Activated T-cell treated with anti-CD3 and anti-CD28 coated beads, Interleukin-2, amount 50 U/mL, for 1 hour (primary cell): ENCODE measurements at places on chromosomes 1 and 21.
A peak's percentile ranks its signal among the peaks of the same experiment; 100 is the strongest.

DNA sequence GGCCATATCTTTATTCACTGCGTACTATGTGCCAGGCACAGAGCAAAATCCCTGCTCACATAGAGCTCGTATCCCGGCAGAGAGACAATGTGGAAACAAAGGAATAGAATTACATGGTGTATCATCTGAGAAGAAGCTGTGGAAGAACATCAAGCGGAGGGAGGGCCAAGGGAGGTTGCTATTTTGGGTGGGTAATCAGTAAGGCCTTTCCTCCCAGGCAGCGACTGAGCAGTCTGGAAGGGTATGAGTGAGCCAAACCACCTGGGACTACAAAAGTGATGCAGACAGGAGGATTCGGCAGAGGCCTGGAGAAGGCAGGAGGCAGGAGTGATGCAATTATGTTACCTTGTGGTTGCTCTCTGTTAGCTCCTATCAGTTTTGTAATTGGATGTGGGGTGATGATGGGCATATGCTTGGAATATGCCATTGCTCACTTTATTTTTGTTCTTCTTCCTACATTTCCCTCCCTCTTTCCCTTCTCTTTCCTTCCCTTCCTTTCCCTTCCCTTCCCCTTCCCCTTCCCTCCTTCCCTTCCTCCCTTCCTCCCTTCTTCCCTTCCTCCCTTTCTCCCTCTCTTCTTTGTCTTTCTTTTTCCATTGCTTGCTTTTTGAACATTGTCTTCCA lies 172.9 kb downstream of the DISC1 start:
- DNase-seq, result no peak

DNA sequence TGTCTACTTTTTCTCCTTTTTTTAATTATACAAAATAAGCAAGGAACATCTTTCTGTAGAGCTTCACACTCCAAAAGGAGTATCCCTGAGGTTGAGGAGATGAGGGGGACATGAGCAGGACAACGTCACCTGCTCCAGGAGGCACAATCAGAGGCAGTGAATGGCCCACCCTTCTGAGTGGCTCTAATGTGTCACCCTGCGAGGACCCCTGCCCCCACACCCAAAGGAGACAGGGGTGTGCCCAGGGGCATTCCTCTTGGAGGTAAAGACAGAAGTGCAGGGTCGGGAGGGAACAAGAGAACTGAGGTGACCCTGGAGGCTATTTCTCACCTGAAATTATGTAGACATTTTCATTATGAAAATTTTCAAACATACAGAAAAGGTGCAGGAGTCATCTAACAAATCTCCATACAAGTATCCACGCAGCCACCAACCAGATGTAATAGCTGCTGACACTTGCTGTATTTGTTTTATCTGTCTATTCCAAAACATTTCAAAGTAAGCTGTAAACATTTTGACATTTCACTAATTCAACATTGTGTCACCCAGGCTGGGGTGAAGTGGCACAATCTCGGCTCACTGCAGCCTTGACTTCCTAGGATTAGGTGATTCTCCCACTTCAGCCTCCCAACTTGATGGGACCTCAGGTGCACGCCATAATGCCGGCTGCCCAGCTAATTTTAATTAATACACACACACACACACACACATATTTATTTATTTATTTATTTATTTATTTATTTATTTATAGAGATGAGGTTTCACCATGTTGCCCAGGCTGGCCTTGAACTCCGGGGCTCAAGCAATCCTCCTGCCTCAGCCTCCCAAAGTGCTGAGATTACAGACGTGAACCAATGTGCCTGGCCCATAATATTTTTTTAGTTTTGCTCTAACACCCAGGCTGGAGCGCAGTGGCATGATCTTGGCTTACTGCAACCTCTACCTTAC lies 70.7 kb downstream of the RUNX3 start:
- no peak for DNase-seq

DNA sequence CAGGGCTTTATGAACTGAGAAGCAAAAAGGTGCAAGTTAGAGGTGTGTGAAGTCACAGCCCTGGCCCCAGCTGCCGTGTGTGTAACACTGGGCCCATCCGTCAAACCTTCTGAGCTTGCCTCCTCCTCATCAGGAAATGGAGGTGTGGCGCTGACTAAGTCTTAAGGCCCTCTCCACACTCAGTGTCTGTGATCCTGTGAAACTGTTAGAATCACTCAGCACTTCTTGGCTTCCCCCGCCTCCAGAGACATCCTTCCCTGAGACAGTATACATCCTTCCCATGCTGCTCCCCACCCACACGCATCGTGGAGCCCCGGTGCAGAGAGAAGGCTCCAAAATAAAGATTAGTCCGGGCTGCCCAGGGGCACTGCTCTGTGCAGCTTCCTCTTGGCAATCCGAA lies 33.3 kb downstream of the LRP8 start:
- DNase-seq, result peak; percentile 21

DNA sequence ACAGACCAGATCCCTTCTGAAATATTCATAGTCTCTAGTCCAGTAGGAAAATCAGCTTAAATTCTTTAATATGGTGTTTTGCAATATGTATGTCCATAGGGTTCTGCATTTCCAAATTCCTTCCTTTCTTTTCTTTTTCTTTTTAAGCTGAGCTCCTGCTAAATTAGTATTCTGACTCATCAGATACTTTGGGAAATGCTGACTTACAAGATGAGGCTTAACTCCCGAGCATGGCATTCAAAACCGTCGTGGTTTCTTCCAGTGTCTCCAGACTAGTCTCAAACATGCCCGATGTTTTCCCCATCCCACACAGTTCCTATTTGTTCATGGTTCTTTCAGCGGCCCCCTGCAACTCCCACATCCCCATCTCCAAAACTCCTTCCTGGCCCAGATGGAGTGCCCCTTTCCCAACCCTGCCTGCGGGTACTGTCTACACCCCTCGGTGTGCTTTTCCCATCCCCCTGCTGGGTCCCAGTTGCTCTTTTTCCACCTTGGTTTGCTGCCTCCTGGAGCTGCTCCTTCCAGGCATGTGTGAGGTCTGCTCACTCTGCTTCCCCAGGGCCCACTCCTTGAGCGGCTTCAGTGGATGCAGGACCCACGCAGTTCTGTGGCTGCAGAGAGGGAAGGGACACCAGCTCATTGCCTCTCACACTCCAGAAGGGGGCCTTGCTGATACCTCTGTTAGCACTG lies 19.5 kb upstream of the ETV3 start:
- DNase-seq, result no peak

GRCh38 chr1:27967884-27968466 lies 8.2 kb downstream of the XKR8 start:
- no peak for DNase-seq

DNA sequence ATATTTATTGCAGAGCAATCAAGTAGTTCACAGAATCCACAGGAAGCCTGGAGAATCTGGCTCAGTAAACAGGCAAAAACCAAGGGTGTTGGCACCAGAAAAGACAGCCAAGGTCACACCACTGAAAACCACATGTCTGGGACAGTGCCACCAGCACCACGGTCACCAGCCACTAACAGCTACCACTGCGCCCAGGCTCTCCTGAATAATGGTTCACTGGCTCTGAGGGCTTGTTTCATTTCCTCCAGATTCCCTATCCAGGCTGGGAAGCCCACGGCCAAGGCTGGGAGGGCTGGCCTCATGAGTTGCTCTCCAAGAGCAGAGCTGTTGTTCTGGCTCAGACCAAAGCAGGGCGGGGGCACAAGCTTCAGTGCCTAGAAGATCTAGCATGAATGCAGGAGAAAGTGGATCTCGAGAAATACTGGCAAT lies 54.5 kb upstream of the PTGFRN start:
- DNase-seq, result no peak

GRCh38 chr1:21052034-21052433 lies 124.7 kb downstream of the EIF4G3 start:
- DNase-seq, result no peak

DNA sequence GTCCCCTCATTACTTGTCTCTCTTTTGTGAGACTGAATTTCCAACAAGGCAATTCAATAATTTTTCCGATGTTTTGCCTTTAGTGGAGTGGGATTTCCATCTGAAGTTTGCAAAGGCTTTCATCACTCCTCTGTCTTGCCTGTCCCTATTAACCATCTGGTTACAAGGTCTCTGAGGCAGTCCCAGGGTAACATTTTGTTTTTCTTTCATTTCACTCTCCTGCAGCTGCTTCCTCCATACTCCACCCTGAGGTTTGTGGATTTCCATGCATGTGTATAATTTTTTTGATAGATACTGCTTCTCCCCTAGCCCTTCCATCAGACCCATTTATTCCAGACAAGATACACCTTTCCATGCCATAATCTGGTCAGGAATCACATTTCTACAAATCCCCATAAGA lies 366.8 kb downstream of the PTBP2 start:
- DNase-seq, result no peak

- DNase-seq, result no peak
Observed at GRCh38 chr1:98130408-98130807, 209.6 kb upstream of the DPYD start.

DNA sequence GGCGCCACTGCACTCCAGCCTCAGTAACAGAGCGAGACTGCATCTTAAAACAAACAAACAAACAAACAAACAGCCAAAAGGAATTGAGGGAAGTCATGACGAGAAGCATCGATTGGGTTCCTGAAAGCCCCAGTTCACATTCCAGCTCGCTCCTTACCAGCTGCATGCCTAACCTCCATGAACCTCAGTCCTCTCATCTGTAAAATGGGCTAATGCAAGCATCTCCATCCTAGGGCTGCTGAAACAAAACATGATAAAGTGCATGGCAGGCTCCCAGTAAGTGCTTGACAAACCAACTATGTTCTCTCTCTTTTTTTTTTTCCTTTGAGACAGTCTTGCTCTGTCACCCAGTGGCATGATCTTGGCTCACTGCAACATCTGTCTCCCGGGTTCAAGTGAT lies 79.7 kb upstream of the DISP3 start:
- DNase-seq, result no peak

GRCh38 chr1:3038571-3039181 lies 17.4 kb downstream of the ACTRT2 start:
- DNase-seq, result peak; percentile 14

DNA sequence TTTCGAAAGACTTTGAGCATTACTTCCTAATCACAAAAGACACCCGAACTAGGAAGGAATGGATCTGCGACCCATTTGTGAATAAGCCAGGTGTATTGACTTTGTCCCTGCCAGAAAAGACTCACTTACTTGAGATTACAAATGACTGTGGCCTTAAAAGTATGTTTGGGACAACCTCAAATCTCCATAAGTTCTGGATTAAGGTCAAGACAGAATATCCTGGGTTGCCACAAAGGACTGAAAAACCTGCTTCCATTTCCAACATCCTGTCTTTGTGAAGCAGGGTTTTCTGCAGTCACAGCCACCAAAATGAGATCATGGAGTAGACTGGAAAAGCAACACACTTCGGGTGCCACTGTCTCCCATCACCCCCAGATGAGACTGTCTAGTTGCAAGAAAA lies 537.4 kb upstream of the ZRANB2 start:
- DNase-seq, result no peak

GRCh38 chr1:5888606-5889211 lies 103.5 kb downstream of the NPHP4 start:
- no peak for DNase-seq

GRCh38 chr1:59703226-59703917 lies 111.4 kb upstream of the HOOK1 start:
- no peak for DNase-seq

DNA sequence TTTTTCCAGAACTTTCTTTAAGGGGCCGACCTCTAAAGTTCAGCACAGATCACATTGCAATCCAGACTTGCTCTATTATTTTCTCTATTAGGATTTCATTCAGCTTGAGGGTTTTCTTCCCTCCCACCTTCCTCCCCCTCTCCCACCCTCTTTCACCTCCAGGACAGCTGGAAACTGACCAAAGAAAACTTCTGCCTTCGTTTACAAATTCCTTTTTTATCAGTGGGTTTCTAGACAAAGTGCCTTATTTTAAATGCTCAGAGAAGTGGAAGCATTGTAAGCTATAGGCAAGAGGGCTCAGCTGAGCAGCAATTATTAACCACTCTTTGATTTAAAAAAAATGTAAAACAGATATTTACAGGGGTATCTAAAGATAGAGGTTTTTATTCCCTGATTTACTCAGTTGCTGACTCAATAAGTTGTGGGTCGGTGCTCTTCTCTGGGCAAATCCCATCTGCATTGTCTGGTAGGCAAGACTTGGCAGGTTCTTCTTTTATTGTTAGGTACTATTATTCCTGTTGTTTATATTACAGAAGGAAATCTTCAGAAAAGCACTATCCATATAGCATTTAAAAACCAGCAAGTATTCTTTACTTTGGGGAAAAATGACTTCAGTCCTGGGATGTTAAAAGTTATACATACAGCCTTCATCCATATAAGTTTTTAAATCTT lies 277.0 kb upstream of the C1orf105 start:
- no peak for DNase-seq

DNA sequence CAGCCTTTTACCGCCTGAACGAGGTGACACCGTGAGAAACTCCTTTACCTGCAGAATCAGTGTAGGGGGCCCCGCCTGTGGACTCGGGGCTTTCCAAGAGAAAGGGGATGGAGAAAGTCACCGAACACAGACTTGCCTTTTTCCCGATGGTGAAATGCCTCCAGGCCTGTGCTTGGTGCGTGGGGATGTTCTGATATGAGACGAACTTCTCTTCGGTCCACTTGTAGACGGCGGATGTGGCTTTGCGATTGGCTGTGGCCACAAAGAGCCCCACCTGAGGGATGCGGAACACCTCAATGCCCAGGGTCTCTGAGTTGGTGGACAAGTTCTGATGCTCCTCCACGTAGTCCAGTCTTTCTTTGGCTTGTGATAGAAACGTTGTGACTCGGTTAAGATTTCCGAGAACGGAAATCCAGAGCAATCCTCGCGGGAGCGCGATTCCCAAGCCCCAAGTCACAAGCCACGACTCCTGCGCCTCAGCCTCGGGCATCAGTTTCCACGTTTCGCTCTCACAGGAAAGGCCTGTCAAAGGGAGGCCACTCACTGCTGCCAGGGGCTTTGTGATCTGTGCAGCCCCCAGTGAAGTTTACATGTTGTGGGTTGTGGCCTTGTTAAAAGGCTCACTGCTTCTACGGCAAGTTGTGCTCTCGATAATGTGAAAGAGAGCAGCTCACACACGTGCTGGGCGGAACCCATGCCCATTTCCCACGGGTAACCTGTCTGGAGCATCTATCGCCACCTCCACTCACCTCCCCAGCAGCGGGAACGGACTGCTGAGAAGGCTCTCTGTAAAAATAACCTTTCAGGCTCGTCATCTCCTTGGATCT lies 12.6 kb downstream of the KRTAP10-1 start:
- no peak for DNase-seq

GRCh38 chr1:39833621-39834385 lies 45.1 kb upstream of the BMP8B start:
- DNase-seq, result no peak

DNA sequence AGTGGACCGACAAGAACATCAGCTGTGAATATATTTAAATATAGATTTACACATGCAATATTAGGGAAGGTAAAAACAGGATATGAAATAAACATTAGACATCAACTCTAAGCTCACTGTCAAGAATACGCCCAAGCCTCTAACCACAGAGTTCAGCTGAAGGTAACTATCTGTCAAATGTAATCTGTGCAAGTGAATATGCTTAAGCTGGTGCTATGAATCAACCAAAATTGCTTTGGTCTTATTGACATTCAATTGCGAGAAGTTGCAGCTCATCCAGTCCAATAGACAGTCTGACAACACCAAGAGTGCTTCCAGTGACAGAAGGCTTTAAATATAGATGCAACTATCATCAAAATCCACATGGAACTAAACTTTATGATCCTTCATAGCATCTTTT lies 32.3 kb downstream of the USH2A start:
- no peak for DNase-seq
